ENCODE measurements at places on chromosomes 7 and 10.

GRCh38 chr7:101681170-101682007 is 52.3 kb upstream of the MYL10 start:
- no peak for DNase-seq

DNA sequence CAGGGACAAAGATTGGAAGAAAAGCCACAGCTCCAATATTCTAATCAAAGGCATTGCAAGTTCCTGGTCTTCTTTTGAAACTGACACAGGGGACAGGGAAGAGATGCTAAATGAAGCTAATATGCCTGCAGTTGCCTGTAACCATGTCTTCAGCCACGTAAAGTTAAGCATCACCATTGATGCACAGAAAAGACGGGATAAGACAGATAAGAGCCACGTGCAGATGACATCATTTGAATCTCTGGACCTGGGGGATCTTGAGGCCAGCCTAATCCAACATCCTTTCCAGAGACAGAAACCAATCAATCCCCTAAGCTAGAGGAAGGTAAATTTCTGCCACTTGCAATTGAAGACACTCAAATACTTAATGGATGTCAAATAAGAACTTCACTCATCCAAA is 93.4 kb downstream of the PIP4K2A start:
- no peak for DNase-seq

GRCh38 chr10:91049988-91050360 is 129.1 kb upstream of the ANKRD1 start:
- DNase-seq, result no peak

DNA sequence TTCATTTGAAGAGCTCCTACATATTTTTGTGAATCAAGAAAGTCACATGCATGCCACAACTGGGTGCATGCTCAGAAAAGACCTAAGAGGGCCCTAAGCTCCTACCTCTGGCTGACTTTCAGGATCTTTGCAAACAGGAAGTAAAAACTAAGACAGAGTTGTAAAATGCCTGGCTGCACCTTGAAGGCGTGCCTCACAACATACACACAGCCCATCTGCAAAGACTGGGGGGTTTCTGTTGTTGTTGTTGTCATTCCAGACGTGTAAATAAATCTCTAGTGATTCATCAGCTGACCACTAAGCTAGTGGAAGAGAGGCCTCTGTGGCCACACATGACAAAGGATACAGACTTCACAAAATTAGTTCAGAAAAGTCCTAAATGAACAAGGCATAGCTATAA is 31.8 kb downstream of the SMURF1 start:
- no peak for DNase-seq

DNA sequence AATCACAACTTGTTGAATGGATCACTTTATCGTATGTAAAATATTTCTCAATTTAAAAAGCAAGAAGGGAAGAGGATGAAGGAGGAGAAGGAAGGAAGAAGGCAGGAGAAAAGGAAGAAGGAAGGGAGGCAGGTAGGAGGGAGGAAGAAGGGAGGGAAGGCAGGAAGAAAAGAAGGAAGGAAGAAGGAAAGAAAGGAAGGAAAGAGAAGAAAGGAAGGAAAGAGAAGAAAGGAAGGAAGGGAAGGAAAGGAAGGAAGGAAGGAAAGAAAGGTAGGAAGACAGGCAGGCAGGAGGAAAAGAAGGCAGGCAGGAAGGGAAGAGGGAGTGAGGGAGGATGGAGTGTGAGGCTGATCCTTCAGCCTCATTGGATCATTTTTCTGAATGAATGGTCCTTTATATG is 145.5 kb downstream of the MYOF start:
- DNase-seq, result no peak

GRCh38 chr7:108486291-108486966 is 30.2 kb upstream of the NRCAM start:
- no peak for DNase-seq

GRCh38 chr7:124246262-124246863 is 213.5 kb upstream of the TMEM229A start:
- no peak for DNase-seq

DNA sequence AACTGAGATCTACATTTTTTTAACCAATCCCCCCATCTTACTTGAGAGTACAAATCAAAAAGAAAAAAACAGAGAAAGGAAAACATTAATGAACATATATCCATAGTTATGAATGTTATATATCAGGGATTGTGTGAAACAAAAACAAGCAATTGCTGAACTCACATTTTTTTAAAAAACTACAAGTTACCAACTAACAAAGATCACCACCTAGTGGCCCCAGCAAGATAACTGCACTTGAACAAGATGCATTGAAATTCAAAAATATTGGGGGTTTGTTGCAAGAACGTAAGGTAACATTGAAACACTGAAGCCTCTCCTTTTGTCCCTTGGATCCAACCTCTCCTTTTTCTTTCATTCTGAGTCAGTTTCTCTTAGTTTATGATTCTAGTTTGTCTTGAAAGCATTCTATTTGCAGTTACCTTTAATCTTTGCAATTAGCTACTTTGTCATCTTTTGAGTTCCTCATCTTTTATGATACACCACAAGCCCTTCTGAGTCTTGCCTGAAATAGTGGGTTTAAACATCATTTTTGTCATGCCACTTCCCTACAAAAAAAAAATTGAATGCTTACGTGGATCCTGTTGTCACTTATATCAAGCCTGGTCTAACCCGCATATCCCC is 87.3 kb upstream of the TES start:
- DNase-seq, result no peak

GRCh38 chr10:85642082-85642420 is 724.5 kb downstream of the GRID1 start:
- DNase-seq, result no peak

DNA sequence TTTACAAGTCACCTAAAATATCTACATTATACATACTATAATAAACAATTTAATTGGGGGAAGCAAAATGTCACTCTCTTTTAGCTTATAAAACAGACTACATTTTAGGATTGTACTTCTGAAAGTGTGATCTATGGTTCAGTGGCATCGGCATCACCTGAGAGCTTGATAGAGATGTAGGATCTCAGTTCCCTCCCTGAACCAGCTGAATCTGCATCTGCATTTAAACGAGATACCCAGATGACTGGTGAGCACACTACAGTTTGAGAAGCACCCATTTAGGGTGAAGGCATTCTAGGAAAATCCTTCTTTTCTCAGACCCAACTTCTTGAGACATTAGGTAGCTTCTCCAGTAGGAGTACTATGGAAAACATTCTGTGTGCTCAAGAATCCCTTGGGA is 21.5 kb upstream of the SDHAF3 start:
- DNase-seq, result no peak

GRCh38 chr10:1189166-1190051 is 133.2 kb downstream of the WDR37 start:
- DNase-seq, result no peak

DNA sequence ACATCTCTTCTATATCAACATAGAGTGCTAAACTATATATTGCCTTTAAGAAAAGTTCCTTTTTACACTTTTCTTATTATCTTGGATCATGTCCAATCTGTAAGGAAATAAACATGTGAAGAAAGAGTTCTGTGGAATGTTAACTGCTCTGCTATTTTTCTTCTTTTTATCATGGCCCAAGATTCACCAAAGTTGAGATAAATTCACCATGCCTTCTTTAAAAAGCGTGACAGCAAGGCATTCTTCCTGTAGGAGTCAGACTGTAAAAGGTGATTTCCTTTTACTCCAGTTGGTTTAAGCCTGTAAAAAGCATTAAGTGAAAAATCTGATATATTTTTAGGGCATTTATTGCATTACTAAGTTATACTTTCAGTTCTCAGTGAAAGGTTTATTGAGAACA is 165.7 kb upstream of the FZD1 start:
- no peak for DNase-seq

DNA sequence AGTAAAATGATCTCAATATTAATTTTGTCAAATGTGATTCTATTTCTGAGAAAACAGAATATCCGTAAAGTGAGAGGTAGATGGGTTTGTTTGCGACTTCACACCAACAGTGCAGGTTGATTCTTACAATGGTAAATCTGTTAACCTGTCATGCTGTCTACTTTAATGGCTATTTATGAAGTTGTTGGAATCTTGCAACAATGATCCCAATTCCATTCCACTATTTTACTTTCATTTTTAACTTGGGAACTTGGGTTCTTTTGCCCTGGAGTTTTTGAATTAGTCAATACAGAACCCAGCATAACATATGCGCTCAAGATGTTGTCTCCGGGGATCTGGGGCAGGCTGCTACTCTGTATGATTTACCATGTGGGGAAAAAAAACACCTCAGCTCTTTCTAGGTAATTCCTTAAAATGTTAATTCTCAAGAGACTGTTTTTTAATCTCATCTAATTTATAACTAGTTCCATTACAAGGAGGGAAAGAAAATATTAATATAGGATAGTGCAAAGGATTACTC is 1.2 kb downstream of the LGI1 start:
- no peak for DNase-seq

- DNase-seq, result peak; percentile 55
These were observed 10.2 kb downstream of the CRYGN start for GRCh38 chr7:151429560-151430331.

DNA sequence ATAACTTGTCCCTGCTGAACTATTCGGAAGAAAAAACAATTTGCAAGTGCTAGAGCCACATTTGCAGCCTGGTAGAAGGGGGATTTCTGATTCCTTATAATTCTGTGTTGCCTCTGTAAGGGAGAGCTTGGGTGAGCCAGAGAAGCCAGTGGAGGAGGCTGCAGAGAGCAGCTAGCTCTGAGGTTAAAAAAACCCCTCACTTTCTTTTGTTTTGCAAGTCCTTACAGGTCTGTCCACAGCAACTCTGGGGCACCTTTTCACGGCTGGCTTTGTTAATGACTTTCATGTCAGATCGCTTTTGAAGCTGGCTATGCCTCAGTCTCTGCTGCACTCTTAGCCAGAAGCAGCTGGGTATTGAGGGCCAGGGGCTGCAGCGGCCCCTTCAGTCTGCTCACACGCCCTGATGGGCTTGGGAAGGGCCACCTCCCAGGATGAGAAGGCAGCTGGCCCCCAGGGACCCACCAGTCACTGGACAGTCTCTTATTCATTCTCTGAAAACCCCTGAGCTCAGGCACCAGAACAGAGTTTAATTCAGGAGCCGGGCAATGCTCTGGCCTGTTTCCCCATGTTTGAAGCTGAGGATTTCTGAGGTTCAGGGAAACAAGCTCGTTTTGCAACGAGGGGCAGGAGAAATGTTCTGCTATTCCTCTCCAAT is 30.9 kb downstream of the TRIM8 start:
- DNase-seq, result no peak
